ENCODE measurements at places on chromosomes 16 and 17. TPM values are rescaled to one million over a fixed set of nuclear protein-coding genes. Genes with fewer than 3 reads are reported as not detected.

- DNase-seq = no peak
Observed at GRCh38 chr17:60436676-60437075, 14.4 kb downstream of the CHCT1 start.

The EMC8 gene
- 36.9 TPM for total RNA-seq

The SULT1A2 gene
- total RNA-seq = 0.39 TPM

The PLLP gene
- total RNA-seq = not detected

DNA sequence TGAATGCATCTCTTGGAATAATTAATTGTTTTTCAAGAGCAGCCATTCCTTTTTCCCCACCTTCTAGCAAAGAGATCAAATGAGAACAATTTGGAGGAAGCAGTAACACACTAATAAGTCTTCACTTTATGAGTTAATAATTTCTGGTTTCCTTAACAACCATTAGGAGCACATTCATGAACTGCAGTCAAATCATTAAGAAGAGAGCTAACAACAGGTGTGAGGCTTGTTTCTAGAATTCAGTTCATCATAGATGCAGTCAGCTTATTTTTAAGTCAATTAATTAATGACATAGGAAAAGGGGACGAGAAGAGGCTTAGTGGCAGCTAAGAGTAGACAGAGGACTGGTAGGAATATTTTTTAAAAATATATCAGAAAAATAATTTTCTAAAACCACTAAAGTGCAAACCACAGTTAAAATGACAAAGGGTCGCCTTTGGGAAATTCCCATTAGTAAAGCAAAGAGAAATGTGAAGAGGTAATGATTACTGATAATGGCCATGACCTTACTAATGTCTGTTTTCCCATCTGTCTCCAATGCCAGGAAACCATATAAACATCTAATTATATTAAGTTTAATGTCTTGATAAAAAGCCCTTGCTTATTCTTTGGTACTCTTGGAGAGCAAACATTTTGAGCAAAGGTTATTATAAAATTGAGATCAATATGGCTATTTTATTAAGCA lies 184.2 kb downstream of the KCNJ2 start:
- no peak for DNase-seq

DNA sequence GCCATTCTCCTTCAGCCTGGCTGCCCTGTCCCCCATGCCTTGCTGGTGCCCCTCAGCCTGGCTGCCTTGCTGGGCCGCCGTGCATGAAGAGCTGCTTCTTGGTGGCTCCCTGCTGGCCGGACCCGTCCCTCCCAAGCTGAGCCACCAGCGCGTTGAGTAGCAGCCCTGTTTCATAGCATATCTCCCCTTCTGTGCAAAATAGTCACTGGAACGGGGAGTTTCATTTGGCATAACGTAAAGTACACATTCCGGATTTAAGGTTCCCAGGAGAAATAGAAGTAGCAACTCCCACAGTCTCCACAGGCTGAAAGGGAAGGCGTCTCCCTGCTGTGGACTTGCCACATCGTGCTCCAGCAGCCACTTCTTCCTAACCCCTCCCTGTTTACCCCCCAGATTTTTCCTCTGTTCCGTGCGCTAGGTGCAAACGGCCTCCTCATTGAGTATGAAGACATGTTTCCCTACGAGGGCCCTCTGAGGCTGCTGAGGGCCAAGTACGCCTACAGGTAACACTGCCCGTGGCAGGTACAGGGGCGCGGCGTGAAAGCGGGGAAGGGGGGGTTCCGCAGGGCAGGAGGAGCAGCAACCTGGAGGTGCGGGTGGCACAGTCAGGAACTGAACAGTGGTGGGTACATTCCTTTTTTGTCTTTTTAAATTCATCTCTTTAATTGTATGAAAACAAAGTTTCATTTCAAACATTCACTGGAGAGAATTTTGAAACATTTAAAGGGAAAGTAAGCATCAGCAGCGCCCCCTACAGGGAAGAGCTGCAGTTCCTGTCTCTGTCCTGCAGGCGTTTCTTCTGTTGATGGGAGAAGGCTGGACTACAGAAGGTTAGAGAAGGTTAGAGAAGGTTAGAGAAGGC lies 5.8 kb upstream of the OGFOD3 start:
- DNase-seq = peak; percentile 74

The GHDC gene
- total RNA-seq = 13.6 TPM

DNA sequence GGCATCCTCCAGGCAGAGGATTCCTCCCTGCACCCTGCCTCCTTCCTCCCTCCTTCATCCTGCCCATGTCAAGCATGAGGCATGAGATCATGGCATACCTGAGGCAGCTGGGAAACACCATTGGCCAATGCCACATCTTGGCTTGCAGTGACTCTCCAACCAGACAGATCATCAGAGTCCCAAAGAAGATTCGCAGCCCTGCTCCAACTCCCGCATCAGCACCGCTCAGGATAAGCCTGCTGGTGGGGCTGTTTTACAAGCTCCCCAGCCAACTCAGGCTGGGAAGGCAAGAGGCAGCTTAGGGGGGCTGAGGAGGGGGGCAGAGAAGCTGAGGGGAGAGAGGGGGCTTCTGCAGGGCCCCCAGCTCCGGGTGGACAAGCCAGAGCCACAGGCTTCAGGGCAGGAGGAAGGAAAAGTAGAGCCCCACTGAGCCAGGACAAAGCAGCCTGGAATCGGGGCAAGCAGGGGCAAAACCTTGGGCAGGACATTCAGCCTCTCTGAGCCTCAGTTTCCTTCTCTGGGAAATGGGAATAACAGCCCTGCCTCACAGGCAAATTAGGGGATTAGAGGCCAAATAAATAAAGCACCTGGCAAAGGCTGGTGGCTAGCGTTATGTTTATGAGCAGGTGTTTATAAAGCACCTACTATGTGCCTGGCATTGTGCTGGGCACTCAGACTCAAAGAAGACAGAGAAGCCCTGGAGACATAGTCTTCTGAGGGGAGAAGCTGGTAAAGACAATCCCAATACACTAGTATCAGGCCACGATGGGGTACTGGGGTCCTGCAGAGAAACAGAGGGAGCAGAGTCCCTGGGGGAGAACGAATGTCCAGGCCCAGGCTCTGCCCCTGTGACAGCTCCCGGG lies 88.1 kb downstream of the GOSR1 start:
- DNase-seq = no peak

The NXN gene
- total RNA-seq = 0.49 TPM

DNA sequence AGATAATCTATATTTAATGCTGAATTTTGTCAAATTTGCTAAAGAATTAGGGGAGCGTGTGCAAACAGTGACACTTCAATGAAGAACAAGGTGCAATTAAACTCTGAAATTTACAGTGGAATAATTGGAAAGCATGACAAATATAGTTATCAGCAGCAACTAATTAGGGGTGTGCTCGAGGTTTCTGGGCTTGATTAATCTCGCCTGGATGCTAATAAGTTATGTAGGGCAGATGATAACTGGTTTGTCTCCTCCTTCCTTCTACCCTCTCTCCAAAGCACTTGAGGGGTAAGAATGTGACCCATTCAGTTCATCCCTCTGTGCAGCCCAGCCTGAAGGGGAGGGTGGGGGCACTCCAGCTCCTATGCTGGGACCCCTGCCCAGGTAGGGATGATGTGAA lies 21.9 kb downstream of the MRM1 start:
- no peak for DNase-seq

DNA sequence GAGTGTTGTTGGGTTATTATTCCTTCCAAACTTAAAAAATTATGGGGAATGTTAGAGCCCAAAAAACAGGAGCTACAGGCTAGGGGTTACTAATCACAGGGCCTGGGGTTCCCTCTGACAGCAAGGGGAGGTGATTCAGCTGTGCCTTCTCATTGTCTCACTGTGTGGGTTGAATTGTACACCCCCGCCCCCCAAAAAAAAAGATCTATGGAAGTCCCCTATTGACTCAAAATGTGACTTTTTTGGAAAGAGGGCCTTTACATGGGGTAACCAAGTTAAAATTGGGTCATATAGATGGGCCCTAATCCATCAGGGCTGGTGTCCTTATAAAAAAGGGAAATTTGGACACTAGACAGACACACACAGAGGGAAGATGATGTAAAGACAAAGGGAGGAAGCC lies 190.2 kb downstream of the SOX9 start:
- no peak for DNase-seq

The PLEKHG4 gene
- total RNA-seq = 10.0 TPM

DNA sequence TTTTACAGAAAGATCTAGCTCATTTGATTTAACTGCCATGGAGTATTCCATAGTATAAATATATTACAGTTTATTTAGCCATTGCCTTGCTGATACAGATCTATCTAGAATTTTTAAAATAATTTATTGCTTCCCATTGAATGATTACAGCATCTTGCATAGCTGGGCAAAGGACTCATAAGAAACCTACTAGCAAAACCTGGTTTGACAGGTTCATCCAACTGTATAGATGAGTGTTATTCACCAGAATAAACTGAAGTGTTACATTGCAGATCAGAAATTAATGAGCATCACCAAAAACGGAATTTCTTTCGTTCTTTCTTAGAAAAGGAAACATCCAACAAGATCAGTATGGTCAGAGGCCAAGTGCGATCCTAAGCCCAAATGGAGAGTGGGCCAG lies 202.2 kb upstream of the CACNG5 start:
- DNase-seq = no peak

- DNase-seq = no peak
Observed at GRCh38 chr17:57289613-57290012, 33.3 kb downstream of the MSI2 start.

The ACSM3 gene
- 0.91 TPM for total RNA-seq

DNA sequence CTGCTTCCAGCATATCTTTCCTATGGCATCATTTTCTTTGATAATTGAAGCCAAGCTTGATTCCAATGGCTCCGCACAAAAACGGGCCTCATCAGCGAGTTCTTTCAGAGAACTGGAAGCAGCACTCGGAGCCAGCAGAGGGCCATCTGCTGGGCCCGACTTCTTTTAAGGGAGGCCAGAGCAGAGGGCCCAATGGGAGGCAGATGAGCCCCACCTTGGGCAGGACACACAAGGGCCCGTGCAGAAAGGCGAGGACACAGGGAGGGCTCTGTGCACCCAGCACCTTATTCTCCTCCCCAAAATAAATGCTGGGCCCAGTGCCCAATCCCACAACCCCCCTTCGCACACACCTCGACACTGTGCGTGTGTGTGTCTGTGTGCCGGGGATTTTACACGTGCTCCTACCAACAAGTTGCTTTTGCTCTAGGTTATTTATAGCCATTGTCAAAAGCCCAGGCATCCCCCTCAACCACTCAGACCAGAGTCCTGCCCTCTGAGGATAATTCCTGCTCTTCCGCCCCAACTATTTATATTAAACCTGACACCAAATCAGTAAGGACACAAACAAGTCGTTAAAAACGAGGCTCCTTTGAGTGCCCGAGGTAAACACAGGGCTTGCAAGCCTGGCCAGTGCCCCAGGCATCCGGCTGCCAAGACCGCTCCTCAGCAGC lies 6.8 kb downstream of the AXIN2 start:
- no peak for DNase-seq

- DNase-seq = no peak
Observed at GRCh38 chr16:78800523-78800922, 701.1 kb downstream of the WWOX start.

Measured in CD4-positive, CD25-positive, alpha-beta regulatory T cell (primary cell).